ENCODE measurements at places on chromosomes 2 and 18. TPM values are rescaled to one million over a fixed set of nuclear protein-coding genes. Genes with fewer than 3 reads are reported as not detected.

Gene TMEM37
- not detected for total RNA-seq

GRCh38 chr2:149068225-149068995 lies 29.9 kb downstream of the LYPD6B start:
- H3K4me1 ChIP-seq, result peaks cover 17% of the 10 kb centered on the region
- peak overlapping the region; percentile 47 for H3K4me3 ChIP-seq

- H3K27ac ChIP-seq, result no peak overlapping the region
- H3K4me3 ChIP-seq, result no peak overlapping the region
- H3K27me3 ChIP-seq, result peaks cover 5% of the 10 kb centered on the region
These were observed 289.7 kb downstream of the DYSF start for GRCh38 chr2:71742953-71743601.

DNA sequence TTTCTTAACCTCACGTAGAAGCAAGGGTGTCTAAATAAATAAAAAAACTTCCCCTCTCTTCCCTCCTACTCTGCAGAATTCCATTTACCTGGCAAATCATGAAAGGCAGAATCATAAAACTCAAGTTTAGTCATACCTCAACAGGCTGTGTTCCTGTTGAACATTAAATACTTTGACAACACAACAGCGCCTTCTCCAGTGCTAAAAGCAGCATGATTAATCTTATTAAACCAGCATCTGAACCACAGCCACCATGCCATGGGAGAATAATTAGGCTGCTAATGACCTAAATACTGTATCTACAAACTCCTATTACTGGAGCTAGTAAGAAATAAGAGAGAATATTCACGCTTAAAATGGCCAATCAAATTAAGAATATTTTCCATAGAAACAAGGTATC lies 68.1 kb downstream of the CDH2 start:
- H3K27me3 ChIP-seq, result no peaks in the 10 kb centered on the region
- no peak overlapping the region for H3K4me3 ChIP-seq
- no peak for DNase-seq

DNA sequence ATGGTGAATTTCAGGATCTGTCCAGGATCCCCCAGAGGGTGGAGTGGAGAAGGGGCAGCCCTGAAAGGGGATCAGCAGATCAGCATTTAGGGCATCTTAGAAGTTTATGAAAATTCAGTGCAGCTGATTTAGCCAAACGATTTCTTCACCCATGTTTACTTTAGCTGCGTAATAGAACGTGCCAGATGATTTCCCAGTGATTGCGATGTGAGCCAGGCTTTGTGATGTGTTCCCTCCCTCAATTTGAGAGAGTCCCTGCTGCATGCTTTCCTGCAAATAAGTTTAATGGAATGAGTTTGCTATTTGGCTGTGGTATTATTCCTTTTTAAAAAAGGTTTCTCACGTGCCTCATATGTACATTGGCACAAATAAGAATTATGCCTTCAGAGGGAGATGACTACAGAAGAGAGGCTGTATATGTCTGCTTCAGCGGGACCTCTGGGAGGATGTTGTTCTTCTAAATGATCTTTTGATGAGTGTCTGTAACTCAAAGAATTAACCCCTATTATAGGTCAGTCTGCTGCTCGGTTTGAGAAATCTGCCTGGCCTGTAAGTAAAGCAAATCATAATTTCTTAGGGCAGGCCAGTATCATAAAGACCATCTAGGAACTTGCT lies 111.9 kb downstream of the MRO start:
- H3K4me1 ChIP-seq, result no peaks in the 10 kb centered on the region
- no peak overlapping the region for H3K27ac ChIP-seq
- no peak for DNase-seq
- no peaks in the 10 kb centered on the region for H3K36me3 ChIP-seq
- peaks cover 13% of the 10 kb centered on the region for H3K27me3 ChIP-seq
- no peak overlapping the region for H3K4me3 ChIP-seq

GRCh38 chr2:160364364-160364763 lies 129.2 kb downstream of the RBMS1 start:
- H3K36me3 ChIP-seq, result peaks cover 9% of the 10 kb centered on the region
- peaks cover 45% of the 10 kb centered on the region for H3K4me1 ChIP-seq

Gene NOSTRIN
- not detected for total RNA-seq

DNA sequence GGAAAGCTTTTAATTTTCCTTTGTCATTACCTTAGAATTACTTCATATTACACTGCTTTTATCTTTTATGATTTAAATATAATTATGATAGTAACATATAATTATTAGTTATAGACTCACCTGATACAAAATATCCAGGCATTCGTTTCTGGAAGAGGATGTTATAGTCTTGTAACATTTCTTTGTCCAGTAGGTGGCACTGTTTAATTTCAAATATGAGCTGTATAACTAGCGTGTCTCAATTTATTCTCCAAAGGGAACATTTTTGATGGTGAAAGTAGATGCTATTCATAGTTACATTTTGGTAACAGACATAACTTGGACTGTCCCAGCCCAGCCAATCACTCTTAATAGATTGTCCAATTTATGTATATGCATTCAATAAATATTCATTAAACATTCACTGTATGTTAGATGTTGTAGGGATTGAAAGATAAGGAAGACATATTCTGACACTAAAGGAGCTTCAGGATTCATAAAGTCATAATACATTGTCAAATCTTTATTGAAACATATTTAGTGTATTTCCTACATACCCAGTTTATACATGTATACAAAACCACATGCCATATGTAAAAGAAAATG lies 19.2 kb downstream of the DAW1 start:
- no peaks in the 10 kb centered on the region for H3K36me3 ChIP-seq
- H3K27ac ChIP-seq, result no peak overlapping the region
- DNase-seq, result no peak
- no peak overlapping the region for H3K4me3 ChIP-seq

Gene TMEM247
- total RNA-seq, result not detected

Gene CLK1
- 161 TPM for total RNA-seq

Gene FAM228A
- total RNA-seq, result 0.60 TPM

- H3K27me3 ChIP-seq, result peaks cover 52% of the 10 kb centered on the region
- no peak overlapping the region for H3K27ac ChIP-seq
- DNase-seq, result peak; percentile 35
These were observed 266.5 kb downstream of the TCF4 start for GRCh38 chr18:55321265-55322177.

Gene ARHGAP28
- total RNA-seq, result not detected

Gene CCL20
- 1.4 TPM for total RNA-seq

DNA sequence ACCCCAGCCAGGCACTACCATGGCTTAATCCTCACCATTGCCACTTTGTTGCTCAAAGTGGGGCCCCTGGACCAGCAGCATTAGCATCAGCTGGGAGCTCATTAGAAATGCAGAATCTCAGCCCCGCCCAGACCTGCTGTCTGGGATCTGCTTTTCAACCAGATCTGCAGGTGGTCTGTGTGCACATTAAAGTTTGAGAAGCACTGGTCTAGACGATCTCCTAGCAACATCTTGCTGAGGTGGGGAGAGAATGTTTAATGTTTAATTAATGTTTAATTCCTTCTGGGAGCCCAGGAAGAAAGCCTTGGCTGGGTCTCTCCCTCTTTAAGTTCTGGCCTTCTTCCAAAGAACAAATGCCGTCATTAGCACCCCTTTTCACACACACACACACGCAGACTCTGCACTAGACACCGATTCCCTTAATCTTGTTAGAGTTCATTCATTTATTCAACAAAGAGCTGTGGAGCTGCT lies 53.7 kb downstream of the EDAR start:
- H3K27me3 ChIP-seq, result no peaks in the 10 kb centered on the region
- H3K4me1 ChIP-seq, result peaks cover 43% of the 10 kb centered on the region
- no peak overlapping the region for H3K4me3 ChIP-seq

Gene SPP2
- not detected for total RNA-seq

Gene RABL2A
- 12.2 TPM for total RNA-seq

DNA sequence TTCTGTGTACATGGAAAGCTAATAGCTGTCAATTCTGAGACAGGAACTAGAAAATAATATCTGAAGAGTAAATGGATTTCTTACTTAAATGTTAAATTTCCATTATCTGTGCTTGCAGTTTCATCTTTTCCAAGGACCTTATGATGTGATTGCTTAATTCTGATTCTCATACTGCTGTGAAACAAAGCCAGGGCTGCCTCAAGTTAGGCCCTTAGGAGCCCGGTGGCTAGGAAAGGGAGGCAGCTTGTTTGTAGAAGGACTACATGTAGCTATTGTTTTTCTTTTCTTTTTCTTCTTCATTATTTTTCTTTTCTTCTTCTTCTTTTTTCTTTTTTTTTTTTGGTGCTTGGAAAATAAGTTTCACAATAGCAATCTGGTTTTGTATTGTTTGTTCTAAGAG lies 50.5 kb downstream of the XRCC5 start:
- no peak for DNase-seq
- H3K36me3 ChIP-seq, result peaks cover 8% of the 10 kb centered on the region
- no peaks in the 10 kb centered on the region for H3K27me3 ChIP-seq
- no peak overlapping the region for H3K4me3 ChIP-seq

DNA sequence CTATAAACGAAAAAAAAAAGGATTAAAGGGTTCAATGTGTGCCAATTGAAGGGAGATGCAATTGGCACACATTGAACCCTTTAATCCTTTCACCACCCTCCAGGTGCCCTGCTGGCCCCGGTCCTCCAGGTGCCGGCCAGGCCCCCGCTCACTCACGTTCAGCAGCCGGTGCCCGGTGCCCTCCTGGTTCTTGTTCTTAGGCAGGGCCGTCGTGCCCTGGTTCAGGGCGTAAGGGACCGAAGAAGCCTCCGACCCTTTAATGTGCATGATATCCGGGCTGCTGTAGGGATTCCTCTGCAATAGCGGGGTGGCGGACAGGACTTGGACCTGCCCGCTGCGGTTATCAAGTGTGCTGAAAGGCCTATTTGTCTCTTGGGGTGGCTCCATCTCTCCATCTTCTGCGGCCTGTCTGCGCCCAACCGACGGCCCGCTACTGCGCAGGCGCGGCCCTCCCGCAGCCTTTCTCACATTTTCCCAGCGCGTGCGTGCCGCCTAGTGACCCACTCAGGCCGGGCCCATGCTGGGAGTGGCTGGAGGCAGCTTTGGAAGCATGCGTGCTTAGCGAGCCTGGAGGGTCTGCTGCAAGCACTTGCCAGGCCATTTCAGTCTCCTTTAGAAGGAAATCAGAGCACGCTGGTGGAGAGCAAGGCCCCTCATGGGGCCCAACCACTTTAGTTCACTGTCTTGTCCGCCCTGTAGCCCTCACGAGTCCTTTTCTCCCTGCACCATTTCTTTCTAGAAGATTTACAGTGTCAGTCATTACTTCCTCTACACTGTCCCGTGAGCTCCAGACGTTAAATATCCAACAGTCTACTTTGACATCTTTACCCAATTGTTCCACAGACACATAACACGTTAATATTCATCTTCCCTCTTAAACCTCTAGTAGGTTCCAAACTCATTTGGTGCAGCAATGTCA lies 24.3 kb downstream of the TMEM237 start:
- H3K27ac ChIP-seq, result no peak overlapping the region
- H3K4me1 ChIP-seq, result no peaks in the 10 kb centered on the region
- H3K4me3 ChIP-seq, result no peak overlapping the region
- no peaks in the 10 kb centered on the region for H3K36me3 ChIP-seq

Gene TEX44
- not detected for total RNA-seq

DNA sequence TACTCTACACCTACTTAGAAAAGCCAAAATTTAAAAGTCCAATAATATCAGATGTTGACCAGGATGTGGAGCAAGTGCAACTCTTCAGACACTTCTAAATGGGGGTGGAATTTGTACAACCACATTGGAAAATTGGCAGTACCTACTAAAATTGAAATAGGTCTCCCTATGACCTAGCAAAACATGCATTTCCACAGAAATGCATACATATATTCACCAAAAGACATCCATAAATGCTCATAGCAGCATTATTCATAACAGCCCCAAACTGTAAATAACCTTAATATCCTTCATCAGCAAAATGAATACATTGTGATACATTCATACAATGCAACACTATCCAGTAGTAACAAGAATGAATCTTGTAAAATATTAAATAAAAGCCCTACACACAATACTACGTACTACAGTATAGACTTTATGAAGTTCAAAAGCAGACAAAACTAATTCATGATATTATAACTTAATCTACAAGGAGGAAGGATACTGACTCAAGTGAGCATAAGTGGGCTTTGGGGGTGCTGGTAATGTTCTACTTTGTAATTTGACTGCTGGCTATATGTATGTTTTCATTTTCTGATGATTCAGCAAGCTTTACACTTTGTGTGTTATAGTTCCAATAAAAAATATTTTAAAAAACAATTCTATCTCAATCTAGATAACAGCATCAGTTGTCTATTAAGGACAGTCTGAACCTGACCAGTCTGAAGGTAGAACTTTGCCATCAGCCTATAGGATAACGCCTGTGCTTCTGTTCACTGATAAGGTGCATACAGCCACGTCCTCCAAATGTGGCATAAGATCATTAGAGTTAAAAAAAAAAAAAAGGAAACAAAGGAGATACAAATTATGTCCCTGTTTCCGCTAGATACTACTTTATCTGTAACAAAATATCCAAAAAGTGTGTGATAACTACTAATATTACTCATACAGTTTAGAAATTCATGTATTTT lies 6.6 kb upstream of the TNFRSF11A start:
- H3K36me3 ChIP-seq, result no peaks in the 10 kb centered on the region
- H3K4me1 ChIP-seq, result peaks cover 7% of the 10 kb centered on the region
- DNase-seq, result no peak
- H3K27ac ChIP-seq, result no peak overlapping the region

Gene RAMP1
- total RNA-seq, result 1.00 TPM

- DNase-seq, result no peak
- no peaks in the 10 kb centered on the region for H3K36me3 ChIP-seq
- no peak overlapping the region for H3K27ac ChIP-seq
- H3K27me3 ChIP-seq, result peaks cover 5% of the 10 kb centered on the region
- no peaks in the 10 kb centered on the region for H3K4me1 ChIP-seq
These were observed 173.1 kb downstream of the RNF152 start for GRCh38 chr18:61719671-61720070.

- H3K4me3 ChIP-seq, result no peak overlapping the region
- H3K27ac ChIP-seq, result no peak overlapping the region
- no peaks in the 10 kb centered on the region for H3K4me1 ChIP-seq
- peaks cover 10% of the 10 kb centered on the region for H3K27me3 ChIP-seq
- no peaks in the 10 kb centered on the region for H3K36me3 ChIP-seq
- DNase-seq, result no peak
These were observed 106.4 kb upstream of the NCKAP5 start for GRCh38 chr2:133674433-133675331.

Gene KCNG2
- not detected for total RNA-seq

Gene DYNC2LI1
- 31.9 TPM for total RNA-seq

DNA sequence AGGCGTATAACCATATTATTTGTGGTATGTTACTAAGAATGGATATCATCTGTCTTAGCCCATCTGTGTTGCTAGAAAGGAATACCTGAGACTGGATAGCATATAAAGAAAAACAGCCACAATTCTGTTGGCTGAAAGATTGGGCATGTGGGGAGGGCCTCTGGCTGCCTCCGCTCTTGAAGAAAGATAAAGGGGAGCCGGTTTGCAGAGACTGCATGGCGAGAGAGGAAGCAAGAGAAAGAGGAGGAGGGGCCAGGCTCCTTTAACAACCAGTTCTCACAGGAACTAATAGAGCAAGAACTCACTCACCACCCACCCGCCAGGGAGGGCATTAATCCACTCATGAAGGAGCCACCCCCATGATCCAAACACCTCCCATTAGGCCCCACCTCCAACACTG lies 29.2 kb upstream of the UXS1 start:
- H3K4me3 ChIP-seq, result no peak overlapping the region
- no peak for DNase-seq
- no peaks in the 10 kb centered on the region for H3K27me3 ChIP-seq

Gene C2orf80
- total RNA-seq, result not detected
